ENCODE measurements at places on chromosomes 7 and 10.
A peak's percentile ranks its signal among the peaks of the same experiment; 100 is the strongest.

DNA sequence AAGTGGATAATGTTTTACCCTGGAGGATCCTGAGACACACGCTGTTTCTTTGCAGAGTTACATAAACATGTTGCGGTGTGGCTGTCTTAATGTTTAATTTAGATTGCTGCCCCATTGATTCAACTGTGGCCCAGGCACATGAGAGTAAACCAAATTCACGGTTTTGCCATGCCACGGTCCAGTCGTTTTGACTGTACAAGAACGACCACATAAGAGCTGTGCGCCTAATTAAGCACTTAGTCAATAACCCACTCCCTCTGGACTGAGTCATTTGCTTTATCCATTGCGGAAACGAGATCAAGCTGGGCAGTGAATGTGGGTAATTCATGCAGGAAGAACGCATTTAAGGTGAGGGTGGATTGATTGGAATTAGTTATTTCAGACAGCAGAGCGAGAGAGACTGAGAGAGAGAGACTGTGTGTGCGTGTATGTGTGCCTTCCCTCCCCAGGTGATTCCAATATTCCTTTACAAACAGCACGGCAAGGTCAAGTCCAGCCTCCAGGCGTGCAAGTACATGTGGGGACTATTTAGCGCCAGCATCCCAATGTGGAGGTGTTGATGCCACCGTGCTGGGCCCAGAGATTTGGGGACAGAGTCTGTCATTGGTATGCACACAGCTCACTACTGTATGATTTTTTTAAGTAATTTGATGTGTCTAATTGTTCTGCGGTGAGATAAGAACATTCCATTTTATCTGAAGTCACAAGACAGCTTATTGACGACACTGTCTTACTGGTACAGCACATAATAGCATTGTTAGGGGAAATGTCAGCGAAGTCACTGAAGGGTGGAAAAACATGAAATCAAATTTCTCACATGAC lies 8.4 kb upstream of the TEX36 start:
- no peak for DNase-seq

- no peak for DNase-seq
Observed at GRCh38 chr10:101561068-101561915, 26.8 kb downstream of the POLL start.

DNA sequence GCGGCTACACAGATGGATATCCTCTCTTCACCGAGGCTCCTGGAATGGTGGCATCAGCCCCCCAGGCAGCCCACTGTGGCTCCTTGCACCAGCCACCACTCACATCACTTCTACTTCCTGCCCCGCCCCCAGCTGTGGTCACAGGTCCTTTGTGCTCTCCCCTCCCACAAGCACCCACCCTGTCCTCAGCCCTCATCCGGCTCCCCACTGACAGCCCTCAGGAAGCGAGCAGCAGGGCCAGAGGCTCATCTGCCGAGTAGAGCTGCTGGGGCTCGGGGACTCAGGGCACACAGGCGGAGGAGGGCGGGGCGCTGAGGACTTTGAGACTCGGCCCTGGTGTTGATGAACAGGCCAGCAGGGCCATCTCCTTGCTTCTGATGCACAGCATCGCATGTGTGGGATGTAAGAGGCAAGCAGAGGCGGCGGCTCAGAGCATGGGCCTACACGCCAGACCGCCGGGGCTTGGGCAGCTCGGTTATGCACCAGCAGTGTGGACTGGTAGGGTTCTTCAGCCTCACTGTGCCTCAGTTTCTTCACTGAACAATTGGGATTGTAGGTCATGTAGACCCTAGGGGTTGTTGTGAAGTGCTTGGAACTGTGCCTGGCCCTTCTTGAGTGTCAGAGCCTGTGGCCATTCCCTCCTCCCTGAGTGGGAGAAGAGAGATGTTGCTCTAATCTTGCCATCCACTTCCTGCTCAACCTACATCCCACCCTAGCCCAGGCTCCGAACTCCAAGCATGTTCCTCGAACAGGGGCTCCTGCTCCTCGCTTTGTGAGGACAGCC lies at the start of gene PRF1:
Gene PRF1 (minus strand): TSS at position 77 of the 784 bp plus-strand sequence. CDS start 1,839 bp downstream, outside the sequence.
- no peak for DNase-seq

GRCh38 chr7:126541406-126541805 lies 711.3 kb downstream of the GRM8 start:
- no peak for DNase-seq

DNA sequence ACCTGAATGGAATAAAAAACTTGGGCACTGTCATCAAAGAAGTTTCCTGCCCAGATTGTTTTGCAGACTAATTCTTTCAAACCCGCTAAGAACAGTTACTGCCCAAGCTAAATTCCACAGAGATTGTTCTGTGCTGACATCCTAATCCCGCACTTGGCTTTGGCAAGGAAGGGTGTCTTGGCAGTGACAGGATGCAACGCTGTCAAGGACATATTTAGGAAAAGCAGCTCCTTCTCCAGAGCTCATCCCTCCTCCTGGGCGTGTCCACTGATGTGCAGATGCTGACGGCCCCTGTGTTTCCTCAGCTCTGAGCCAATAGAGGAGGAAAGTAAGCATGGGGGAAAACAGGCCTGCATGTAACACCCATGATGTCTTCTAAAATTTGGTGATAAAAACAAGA lies 74.2 kb downstream of the EEPD1 start:
- DNase-seq: peak; percentile 88

- no peak for DNase-seq
Observed at GRCh38 chr7:127807829-127808228, 155.8 kb downstream of the SND1 start.

- DNase-seq: no peak
Observed at GRCh38 chr7:375901-376305, 85.9 kb downstream of the FOXL3 start.

- no peak for DNase-seq
Observed at GRCh38 chr7:83863906-83864305, 215.0 kb upstream of the SEMA3E start.

DNA sequence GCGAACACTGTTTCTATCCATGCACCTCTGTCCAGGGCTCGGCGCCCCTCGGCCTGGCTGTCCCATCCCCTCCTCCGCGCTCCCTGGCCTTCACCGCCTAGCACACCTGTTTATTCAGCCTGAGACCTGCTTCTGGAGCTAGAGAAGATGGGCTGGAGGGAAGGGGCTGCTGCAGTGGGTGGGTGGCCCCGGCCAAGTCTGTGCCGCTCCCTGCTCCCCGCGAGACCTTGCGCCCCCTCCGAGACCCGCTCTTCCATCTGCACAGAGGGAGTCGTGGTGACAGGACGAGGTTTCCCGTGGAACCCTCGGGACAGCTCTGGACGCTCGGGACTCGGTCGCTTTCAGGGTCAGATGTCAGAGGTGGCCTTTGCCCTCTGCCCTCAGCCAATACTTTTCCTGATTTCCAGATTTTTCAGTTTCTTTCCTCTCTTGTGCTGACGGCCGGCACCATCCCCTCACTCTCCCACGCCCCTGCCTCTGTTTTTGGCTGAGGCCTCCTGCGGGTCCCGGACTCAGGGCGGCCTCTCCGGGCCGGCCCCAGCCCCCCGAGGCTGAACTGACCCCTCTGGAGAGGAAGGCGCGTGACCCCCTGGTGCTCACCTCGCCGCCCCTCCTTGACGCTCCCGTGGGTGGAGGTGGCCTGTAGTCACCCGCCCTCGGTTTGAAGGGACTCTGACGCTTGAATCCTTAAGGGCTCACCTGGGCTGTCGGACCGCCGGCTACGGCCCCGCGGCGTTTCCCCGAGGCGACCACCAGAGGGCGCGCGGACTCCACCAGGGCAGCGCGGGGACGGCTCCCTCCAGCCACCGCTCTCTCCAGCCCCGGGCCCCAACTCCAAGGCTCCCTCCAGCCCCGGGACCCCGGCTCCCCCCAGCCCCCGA lies 15.6 kb downstream of the SHH start:
- DNase-seq: peak; percentile 35

GRCh38 chr10:79286318-79286951 lies 60.8 kb upstream of the PPIF start:
- no peak for DNase-seq

- DNase-seq: peak; percentile 76
Observed at GRCh38 chr10:103696411-103697145, 158.8 kb downstream of the SH3PXD2A start.

- DNase-seq: no peak
Observed at GRCh38 chr10:81848514-81848913, 26.5 kb upstream of the NRG3 start.

DNA sequence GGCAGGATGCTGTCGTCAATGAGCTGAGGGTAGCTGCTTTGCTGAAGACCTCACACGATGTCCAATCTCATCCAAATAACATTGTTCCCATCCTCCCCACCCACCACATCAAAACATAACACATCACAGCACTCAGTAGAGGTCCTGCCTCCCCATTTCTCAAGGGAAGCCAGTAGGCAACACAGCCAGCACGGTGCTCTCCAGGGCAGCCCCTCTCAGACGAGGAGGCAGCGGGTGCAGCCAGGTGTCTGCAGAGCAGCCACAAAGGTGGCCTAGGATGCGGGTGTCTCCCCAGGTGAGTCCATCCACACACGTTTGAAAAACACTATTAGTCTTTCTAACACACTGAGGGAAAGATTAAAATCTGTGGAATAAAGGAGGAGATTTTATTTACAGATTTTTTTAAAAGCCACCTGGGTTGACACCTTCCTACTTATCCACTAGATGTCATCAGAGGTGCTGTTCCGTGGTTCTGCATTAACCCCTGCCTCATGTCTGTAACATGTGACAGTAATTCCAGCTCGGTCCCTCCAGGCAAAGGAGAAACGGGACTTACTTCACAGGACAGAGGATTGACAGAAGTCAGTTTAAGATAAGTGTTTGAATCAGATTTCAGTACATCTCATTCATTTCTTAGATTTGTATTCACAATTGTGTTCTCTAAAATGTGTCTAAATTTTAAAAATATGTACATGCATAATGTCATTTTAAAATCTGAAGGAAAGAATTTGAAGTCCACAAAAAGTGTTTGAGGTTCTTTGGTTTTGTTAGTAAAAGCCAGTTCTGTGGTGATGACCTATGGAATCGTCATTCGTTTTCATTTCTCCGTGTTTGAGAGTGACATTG lies 68.0 kb downstream of the LANCL2 start:
- no peak for DNase-seq

DNA sequence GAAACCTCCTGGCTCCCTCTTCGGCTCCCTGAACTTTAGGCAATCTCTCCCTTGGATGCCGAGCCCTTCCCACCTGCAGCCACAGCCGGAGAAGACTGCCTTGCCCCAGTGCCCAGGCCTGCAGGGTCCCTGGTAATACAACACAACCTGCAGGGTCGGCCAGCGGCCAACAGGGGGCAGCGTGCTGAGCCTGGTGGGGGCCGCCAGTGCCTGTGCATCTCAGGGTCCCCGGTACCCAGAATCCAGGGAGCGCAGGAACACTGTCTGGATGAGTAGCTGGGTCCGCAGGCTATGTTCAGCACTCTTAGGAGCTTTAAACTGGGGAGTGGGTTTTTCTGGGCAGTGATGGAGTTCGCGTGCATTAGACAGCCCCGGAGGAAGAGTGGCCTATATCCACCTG lies 17.5 kb upstream of the C10orf71 start:
- DNase-seq: no peak

DNA sequence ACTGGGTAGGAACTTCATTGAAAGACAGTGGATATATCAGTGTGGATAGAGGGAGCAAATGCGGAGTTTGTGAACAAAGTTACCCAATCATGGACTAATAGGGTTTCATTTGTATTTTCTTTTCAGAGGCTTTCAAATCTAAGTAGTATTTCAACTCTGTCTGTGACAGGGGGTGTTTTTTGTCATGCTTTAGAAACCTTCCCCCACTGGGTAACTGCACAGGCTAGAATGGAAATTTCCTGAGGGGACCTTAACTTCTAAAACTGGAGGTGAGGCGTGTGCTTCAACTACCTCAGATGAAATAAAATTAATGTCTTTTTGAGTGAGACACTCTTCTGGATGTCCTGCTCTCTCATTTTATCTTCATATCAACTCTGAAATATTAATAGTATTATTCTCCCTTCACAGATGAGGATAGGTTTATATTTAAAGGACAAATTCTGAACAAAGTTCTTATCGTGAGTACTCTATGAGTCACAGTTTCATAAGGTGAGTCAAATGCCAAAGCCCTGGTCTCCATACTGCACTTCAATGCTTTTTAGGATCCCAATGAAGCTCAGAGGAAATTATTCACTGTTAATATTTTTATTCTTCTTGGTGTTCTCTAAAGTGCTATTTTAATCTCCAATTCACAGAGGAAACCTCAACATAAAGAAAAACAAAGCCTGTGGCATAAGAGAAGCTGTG lies 770.6 kb downstream of the CCSER2 start:
- DNase-seq: no peak

GRCh38 chr7:149199234-149199995 lies 4.1 kb downstream of the ZNF282 start:
- DNase-seq: no peak

- DNase-seq: no peak
Observed at GRCh38 chr10:113965683-113966082, 78.0 kb upstream of the ADRB1 start.

DNA sequence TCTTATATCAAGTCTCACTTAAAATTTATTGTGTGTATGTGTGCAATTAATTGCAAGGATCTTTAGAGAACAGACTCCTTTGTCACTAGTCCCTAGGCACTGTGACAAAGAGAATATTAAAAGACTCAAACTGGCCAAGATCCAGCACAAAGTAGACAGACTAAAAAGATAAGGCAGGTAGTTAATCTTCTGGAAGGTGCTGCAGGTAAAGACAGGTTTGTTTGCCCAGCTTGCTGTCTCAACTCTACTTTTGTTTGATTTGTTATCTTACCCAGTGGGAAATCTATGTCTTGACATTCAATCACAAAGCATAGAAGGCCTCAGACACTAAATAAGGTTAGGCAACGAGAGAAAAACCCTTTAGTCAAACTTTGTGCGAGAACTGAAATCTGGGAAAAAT lies 807.9 kb upstream of the LRRN3 start:
- DNase-seq: no peak

- no peak for DNase-seq
Observed at GRCh38 chr10:283916-284356, 148.7 kb downstream of the ZMYND11 start.

GRCh38 chr7:135238112-135238744 lies 4.6 kb downstream of the STRA8 start:
- no peak for DNase-seq

DNA sequence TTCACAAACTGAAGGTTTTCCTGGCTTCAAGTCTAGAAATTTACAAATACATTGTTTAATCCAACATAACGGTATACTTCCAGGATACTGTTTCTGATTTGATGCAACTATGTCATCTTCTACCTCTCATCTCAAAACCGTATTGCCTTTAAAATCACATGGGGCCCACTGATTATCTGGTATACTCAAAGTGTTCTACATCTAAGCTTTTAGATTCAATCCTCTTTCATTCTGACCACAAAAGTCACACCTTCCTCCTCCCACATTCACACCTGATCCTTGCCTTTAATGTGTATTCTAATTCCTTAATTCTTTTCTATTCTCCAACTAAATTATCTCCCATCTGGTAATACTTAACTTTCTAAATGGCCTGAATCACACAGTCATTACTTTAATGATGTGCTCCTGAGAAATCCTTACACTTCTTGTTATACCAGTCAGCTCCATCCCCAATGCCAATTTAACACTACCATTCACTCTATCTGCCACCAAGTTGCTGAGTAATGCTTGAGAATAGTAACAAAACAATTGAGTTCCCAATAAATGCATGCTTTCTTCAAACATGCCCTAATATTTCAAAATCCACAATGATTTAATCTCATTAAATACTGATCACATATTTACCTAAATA lies 13.0 kb downstream of the ATAD1 start:
- DNase-seq: no peak

GRCh38 chr10:132927824-132928223 lies 14.5 kb downstream of the CFAP46 start:
- no peak for DNase-seq

GRCh38 chr7:15889507-15889906 lies 203.0 kb upstream of the MEOX2 start:
- DNase-seq: peak; percentile 15

Measured in muscle of back (tissue), 13 donors.